Dermis blood vessel endothelial cell (primary cell): ENCODE measurements at places on chromosomes 12 and 14. TPM values are rescaled to one million over a fixed set of nuclear protein-coding genes. Genes with fewer than 3 reads are reported as not detected.

DNA sequence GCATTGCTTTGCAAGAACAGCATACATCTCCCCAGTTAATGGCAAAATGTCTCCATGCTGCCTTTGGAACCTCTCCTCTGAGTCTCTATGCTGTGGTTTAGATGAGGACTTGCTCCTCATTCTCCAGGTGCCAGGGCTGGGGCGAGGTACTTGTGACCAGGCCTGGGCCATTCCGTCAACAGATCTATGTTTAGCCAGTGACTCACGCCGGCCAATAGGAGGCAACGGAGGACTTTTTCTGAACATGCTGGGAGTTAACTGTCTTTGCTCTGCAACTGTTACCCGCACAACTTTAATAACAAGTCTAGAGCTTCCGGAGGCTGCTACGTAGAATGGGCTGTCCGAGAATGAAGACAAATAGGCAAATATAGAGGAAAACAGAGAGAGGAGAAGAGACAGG, 214.2 kb downstream of the GLT1D1 start:
- no peak for DNase-seq

DNA sequence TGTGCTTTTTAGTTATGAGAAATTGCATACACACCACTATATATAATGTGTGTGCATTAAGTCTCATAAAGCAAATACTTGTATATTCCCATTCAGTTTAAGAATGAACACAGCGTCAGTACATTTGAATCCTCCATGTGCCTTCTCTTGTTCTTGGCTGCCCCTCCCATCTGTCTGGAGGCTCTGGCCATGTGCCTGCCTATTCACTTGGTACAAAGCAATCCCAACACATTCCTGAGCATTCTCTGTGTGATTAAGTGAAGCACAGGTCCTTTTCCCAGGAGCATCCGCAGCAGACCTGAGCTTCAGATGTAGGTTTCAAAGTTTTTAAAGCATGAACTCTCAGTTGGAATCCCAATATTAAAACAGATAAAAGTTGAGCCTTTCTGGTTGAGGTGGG, 58.7 kb downstream of the POLR3B start:
- DNase-seq = no peak

DNA sequence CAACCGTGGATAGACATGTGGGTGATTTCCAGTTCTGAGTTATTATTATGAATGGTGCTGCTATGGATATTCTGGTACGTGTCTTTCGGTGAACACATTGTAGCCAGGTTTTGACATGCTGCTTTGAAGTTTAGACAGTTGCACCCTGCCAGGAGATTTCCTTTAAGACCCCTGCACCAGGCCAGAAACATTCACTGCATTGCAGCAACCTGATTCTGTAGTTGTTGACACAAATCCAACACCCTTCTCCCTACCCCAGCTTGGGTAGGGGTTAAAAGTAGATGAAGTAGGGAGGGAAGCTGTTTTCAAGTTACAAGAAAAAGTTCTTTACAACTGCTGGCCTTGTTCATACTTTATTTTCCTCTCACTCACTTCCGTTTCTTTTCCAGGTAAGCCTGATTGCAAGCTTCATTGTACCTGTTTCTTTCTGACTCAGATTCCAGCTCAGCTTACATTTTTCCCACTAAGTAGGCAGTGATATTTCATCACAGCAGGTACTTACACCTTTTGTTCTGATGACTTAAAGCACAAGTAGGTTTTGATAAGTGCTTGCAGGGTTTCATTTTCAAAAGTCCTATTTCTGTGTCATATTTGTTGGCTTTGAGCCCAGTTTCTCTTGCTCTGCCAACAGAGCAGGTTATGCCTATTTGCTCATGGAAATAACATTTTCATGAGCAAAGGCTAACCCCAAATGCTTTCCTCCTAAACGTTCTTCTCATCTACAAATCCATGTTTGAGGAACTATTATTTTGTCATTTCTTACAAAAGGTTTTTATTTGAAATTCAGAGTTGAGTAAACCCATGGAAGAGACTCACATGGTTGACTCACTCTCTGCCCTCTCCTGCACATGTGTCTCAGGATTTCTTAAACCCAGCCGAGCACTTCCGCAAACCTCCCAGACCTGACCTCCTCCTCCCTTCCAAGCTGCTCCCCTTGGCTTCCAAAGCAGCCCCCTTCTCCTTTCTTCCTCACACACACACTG, 12.1 kb upstream of the LTA4H start:
- peak; percentile 69 for DNase-seq

GRCh38 chr14:87830443-87831096, 162.4 kb downstream of the GALC start:
- DNase-seq = no peak

DNA sequence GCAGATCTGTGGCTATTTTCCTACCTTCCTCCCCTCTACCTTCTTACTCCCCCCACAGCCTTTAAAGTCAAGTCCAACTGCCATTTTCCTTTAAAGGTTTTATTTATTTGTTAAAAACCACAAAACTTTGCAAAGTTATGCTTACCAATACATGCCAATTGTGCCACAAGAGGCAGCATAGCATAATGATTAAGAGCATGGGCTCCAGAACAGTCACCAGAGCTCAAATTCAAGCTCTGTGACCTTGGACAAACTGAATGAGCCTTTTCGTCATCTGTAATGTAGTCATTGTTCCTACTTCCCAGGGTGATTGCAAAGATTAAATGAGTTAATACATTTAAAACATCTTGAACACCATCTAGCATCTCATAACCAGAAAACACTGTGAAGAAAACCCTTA, 13.0 kb upstream of the FMNL3 start:
- DNase-seq = peak; percentile 39

- DNase-seq = peak; percentile 30
Observed at GRCh38 chr14:71932229-71932981, at the start of gene RGS6. RGS6 (plus strand) TSS chr14:71932429.

DNA sequence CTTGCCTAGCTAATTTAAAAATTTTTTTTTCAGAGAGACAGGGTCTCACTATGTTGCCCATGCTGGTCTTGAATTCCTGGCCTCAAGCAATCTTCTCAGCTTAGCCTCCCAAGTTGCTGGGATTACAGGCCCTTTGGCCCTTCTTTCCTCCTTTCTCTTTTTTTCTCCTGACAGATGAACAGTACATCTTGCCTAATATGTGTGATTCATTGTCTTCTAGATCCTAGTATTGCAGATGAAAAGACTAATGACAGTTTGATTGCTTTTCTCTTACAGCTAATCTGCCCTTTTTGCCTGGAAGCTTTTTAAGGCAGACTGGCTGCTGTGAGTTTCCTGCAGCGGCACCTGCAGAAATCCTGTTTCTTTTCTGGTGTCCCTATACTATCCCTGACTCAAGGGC, 12.0 kb downstream of the DEPDC4 start:
- no peak for DNase-seq

DNA sequence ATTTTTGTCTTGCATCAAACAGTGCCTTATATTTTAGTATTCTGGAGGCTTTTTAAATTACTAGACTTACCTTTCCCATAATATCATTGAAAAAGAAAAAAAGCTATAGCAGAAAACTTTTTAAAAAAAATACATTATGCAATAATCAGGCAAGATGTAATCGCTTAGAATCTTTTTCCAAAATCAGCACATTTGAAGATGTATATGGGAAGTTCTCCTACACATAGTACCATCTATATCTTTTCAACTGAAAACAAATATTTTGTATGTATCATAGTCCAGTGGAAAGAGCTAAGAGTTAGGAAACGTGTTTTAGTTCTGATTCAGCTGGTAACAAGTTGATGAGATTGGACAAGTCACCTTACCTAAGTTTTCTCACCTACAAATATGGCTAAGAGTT, 70.6 kb downstream of the SLC41A2 start:
- no peak for DNase-seq

DNA sequence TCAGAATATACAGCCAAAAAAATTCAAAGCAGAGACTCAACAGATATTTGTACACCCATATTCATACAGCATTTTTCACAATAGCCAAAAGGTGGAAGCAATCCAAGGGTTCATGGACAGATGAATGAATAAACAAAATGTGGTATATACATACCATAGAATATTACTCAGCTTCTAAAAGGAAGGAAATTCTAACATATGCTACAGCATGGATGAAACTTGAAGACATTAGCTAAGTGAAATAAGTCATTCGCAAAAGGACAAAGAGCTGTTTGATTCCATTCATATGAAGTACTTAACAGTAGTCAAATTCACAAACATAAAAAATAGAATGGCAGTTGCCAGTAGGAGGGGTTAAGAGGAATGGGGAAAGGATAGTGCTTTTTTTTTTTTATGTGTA, 91.8 kb upstream of the ARID2 start:
- DNase-seq = peak; percentile 58

GRCh38 chr14:41950428-41951151, 343.9 kb downstream of the LRFN5 start:
- DNase-seq = no peak

DNA sequence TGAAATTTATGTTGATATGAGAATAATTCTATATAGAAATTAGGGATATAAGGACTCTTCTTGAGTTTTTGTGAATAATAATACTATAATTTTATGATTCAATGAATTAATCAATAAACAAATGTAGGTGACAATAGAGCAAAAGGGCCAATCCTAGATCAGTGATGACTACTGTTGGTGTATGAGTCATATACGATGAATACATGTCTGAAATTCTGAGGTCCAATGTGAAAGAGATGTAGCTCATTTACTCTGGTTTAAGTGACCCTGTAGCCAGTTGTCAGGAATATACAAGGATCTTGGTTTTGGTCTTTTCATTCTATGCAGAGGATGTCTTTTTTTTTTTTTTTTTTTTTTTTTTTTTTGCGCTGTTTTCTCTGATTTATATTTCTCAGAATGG, 72.1 kb upstream of the RTL1 start:
- DNase-seq = no peak

DNA sequence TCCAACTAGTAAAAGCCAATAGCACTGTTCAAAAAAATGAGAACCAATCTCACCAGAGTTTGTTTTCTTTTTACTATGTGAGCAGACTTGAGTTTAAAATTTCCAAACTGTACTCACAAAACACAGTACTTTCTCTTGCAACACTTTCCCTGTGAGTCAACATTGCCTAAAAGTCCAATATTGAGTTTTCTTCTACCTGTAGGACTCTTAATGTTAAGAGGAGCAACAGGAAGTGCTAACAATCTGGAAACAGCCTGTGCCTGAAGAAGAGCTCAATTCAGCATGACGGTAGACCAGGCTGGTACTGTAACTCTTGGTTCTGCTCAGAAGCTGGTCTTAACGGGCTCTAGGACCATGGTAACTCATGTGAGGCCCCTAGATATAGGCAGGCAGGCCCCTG, 144.3 kb downstream of the MED13L start:
- no peak for DNase-seq

GRCh38 chr12:12985817-12986408, 14.2 kb downstream of the HEBP1 start:
- peak; percentile 69 for DNase-seq

GRCh38 chr12:75452675-75453330, 27.8 kb upstream of the GLIPR1 start:
- peak; percentile 3 for DNase-seq

GRCh38 chr12:128052331-128052730, 214.6 kb upstream of the TMEM132C start:
- DNase-seq = no peak

GRCh38 chr12:85814741-85815140, 21.5 kb downstream of the RASSF9 start:
- DNase-seq = no peak

GRCh38 chr12:56948457-56948777, 9.0 kb downstream of the RDH16 start:
- no peak for DNase-seq

DNA sequence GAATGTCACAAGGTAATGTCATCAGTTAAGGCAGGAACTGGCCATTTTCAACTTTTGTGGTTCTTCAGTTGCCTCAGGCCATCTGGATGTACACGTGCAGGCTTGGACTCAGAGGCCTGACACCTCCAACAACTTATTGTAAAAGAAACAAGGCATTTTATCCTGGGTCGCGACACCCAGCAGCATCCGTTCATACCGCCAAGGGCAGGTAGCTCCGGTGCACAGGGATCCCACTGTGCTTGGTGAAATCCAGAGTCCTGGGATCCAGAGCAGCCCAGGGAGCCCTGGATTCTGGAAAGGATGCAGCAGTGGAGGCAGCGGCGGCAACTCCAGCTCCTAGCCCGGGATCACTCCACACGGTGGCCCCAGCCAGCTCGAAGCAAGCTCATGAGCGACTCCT, 380.9 kb upstream of the STXBP6 start:
- no peak for DNase-seq

DNA sequence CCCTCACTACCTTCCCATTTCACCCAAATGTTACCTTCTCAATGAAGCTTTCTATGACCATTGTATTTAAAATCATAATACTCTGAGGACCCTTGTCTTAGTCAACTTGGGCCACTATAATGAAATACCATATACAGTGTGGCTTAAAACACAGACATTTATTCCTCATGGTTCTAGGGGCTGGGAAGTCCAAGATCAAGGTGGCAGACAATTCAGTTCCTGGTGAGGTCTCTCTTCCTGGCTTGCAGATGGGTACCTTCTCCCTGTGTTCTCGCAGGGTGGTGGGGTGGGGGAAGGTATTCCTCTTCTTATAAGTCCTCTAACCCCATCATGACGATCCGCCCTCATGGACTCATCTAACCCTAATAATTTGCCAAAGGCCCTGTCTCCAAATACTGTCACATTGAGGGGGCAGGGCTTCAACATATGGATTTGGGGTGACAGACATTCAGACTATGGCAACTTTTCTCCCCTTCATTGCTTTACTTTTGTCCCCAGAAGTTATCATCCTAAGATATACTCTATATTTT, 163.7 kb upstream of the PWP1 start:
- no peak for DNase-seq

DNA sequence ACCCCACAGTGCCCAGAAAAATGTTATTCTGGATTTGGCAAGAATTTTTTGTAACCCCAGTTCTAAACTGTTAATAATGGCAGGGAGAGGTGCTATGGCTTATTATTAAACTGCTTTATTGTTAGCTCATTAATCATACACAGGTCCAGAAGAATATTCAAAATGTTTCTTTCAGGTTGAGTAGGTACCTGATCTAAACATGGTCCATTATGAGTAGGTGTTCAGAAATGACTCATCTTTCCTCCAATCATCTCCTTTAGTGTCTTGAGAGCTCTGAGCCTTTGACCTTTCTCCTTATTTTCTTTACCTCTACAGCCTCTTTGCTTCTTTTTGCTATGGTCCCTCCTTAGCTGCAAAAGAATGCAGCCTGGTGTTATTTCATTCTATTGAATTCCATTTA, 211.0 kb upstream of the GARIN6 start:
- DNase-seq = no peak

The CCDC92 gene
- 8.8 and 10.4 TPM in 2 replicates for total RNA-seq

The FKBP3 gene
- 32.3 and 36.2 TPM in 2 replicates for total RNA-seq

The TXNDC16 gene
- total RNA-seq = 3.4 and 4.7 TPM in 2 replicates

The B4GALNT3 gene
- total RNA-seq = 0.05 TPM in 1 of 2 replicates, not detected in the other

The PRB4 gene
- total RNA-seq = not detected in 2 replicates

The ADAM20 gene
- 0.37 and 1.5 TPM in 2 replicates for total RNA-seq

The TAS2R13 gene
- 0.84 and 1.0 TPM in 2 replicates for total RNA-seq

The GSG1 gene
- total RNA-seq = not detected in 2 replicates

The HOXC6 gene
- total RNA-seq = under 0.01 and 0.05 TPM in 2 replicates

The CCDC197 gene
- not detected in 2 replicates for total RNA-seq

The TAS2R7 gene
- total RNA-seq = not detected in 2 replicates

The HEATR5A gene
- total RNA-seq = 40.1 and 43.1 TPM in 2 replicates

The SERPINA12 gene
- total RNA-seq = not detected in 2 replicates
